ENCODE measurements at places on chromosomes 16 and 17.
A peak's percentile ranks its signal among the peaks of the same experiment; 100 is the strongest.

DNA sequence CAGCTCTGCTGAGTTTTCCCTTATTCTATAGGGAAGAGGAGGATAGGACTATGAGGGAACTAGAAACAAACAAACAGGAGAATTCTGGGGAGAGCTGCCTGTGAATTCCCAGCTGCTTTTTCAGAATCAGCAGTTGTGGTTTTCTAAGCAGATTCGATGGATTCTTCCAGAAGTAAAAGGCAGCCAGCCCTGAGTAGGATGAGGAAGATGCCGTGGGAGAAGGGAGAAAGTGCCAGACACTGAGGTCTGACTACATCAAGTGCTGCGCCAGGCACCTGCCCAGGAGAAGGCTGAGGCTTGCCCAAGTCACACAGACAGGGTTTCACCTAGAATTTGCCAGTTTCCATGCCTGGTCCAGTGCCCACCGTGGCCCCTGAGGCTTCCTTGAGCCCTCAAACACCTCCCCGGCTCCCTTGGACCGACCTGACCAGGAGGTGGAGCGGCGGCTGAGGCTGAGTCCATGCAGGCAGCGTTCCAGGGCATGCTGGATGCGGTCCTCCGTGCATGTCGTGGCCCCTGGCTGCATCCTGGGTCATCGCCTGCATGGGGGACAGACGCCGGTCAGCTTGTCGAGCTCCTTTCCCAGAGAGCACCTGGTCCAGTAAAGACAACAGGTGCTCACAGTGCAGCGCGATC lies 43.6 kb upstream of the PIK3R6 start:
- DNase-seq, result no peak

DNA sequence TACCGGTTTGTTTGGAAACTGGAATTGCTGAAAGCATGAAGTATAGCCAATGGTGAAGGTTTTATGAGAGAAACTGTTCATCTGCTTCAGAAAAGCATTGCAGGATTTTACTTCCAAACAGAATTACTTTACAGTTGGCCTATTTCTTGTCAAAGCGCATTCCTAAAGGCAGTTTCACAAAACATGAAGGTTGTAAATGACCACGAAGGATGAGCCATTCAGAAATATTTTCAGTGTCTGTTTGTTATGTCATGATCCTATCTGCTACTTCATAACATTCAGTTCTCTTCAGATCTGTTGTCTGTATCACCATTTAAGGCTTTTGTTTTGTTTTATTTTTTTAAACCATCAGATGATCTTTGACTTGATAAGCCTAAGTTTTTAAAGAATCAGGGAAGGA lies 45.7 kb downstream of the AATF start:
- DNase-seq, result no peak

DNA sequence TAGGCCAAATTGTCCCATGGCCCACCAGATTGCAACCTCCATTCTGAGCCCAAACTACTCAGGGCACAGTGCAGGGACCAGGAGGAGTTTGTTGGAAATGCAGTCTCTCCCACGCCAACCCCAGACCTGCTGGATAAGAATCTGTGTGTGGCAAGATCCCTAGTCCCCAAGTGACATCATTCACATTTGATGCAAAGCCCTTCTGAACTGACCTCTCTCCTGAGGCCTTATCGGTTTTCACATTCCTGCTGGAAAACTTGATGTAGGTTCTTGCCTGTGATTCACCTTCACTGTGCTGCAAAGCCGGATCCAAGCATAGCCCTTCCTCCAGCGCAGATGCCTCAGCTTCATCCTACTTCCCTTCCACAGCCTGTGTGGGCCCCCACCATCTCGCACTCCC lies 6.6 kb upstream of the SHCBP1 start:
- DNase-seq, result no peak

GRCh38 chr17:75876190-75876937 lies 2.0 kb downstream of the TRIM47 start:
- DNase-seq, result no peak

DNA sequence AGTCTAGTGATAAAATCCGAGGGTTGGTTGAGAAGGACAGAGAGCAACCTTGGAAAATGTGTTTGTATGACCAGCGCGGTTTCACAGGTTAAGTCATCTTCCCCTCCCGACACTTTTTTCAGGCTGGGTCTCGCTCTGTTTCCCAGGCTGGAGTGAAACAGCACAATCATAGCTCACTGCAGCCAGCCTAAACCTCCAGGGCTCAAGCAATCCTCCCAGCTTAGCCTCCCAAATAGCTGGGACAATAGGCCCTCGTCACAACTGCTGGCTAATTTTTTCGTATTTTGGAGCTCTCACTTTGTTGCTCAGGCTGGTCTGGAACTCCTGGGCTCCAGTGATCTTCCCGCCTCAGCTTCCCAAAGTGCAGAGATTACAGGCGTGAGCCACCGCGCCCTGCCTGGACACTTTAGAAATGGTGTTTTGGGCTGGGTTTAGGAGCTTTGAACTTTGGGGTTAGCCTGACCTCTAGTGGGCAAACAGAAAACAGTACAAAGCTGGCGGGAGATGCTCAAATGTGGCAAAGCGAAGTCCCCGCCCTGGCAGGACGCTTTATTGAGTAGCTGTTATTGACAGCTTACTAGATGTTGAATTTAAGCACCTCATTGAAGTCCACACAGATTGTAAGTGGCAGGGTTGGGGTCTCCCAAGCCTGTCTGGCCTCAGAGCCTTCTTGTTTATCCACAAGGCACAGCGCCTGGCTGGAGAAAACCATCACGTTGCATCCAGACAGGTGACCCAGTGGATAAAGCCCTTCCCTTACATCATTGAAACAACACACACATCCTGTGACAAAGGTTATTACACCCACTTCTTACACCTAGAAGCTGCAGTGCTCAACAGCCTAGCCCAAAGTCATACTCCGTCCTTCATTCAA lies 34.7 kb upstream of the RBBP6 start:
- no peak for DNase-seq

- DNase-seq, result no peak
Measured at GRCh38 chr17:45345246-45345553, 28.4 kb upstream of the MAP3K14 start.

GRCh38 chr16:6206080-6206479 lies 1108.5 kb upstream of the EEF2KMT start:
- DNase-seq, result no peak

GRCh38 chr17:63976702-63977101 lies 4.0 kb upstream of the SCN4A start:
- DNase-seq, result no peak

- no peak for DNase-seq
Measured at GRCh38 chr16:49488740-49489525, 115.3 kb downstream of the C16orf78 start.

GRCh38 chr16:13186813-13187212 lies 285.4 kb downstream of the SHISA9 start:
- no peak for DNase-seq

DNA sequence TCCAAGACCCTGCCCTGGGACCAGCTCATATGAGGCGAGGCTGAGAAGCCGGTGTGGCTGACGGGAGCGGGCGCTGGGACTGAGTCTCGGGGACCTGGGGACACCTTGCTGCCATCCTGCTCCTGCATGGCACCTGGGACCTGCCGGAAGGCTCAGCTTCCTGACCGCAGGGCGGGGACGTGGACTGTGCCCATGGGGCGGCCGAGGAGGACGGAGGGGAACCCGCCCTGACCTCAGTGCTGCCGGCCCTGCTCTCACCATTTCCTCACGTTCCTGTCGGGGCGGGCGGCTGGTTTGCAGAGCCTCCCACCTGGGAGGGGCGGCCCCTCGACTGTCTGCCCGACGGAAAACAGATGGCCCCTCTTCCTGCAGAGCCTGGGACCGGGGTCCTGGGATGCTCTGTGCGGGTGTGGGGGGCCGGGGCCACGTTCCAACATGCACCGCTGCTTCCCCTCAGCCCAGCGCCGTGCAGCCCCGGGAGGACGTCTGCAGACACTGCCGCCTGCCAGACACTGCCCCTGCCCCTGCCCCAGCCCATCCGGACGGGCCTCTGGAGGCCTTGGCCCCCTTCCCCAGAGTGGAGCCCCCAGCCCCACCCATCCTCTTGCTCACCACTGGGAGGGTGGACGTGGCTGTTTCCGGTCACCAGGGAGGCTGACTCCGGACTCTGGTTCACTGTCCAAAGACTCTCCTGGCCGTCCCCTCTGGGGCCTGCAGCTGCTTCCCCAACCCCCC lies 43.9 kb upstream of the SSTR5 start:
- no peak for DNase-seq

- DNase-seq, result peak; percentile 33
Measured at GRCh38 chr17:9402590-9403199, 172.9 kb downstream of the STX8 start.

DNA sequence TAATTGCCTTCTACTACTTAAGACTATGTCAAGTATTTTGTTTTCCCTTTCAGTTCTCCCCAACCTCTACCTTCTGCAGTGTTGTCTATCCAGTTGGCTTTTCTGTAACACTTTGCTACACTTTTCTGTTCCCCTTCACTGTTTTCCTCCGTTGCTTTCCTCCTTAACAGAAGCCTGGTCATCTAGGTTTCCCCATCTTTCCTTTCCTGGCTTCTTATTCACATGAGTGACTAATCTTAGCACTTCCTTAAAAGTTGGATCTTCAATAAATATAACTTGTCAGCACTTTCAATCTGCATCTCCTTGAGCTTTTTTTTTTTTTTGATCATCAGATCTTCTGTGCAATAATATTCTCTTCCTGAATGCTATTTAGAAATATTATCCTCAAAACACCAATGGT lies 2.8 kb upstream of the SLFN11 start:
- no peak for DNase-seq

- DNase-seq, result no peak
Measured at GRCh38 chr17:44408786-44409185, 19.3 kb upstream of the ITGA2B start.

GRCh38 chr17:72948115-72948514 lies 144.4 kb downstream of the SLC39A11 start:
- DNase-seq, result no peak

DNA sequence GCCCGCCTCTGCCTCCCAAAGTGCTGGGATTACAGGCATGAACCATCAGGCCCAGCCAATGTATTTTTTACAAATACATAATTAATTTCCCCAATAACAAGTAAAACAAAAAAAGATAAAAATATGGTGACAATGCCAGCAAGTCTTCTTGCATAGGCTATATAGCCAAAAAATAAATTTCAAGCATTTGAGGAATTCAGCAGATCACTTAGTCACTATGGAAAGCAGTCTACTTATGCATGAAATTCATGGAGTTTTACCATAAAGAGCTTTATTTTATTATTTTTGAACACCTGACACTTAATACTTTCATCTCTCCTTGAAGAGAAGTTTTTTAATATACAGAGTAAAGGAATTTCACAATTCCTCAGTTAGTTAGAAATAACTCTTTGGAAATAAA lies 56.4 kb downstream of the BRIP1 start:
- DNase-seq, result no peak

DNA sequence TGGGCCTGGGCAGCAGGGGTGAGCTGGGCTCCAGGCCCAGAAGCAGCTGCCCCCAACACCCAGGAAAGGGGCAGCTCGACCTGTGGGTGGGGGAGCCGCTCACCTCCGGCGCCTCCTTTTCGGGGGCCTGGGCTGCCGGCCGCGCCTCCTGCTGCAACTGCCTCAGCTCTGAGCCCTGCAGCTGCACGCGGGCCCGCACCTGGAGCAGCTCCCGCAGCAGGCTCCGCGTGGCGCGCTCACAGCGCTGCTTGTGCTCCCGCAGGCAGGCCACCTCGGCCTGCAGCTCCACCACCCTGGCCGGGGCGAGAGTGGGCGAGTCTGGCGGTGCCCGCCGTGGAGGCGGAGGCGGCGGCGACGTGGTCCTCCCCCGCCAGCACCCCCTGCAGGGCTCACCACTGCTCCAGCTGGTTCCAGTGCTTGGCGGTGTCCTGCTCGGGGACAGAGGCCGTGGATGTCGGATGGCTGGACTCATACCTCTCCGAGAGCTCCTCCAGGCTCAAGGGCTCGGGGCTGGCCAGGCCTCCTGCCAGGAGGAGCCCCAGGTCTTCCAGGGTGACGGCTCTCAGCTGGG lies 868 bp downstream of the CCDC154 start:
- no peak for DNase-seq

GRCh38 chr17:74785096-74785980 lies 9.2 kb upstream of the NAT9 start:
- DNase-seq, result no peak

GRCh38 chr16:15601212-15601879 lies 41.6 kb downstream of the MARF1 start:
- DNase-seq, result no peak

DNA sequence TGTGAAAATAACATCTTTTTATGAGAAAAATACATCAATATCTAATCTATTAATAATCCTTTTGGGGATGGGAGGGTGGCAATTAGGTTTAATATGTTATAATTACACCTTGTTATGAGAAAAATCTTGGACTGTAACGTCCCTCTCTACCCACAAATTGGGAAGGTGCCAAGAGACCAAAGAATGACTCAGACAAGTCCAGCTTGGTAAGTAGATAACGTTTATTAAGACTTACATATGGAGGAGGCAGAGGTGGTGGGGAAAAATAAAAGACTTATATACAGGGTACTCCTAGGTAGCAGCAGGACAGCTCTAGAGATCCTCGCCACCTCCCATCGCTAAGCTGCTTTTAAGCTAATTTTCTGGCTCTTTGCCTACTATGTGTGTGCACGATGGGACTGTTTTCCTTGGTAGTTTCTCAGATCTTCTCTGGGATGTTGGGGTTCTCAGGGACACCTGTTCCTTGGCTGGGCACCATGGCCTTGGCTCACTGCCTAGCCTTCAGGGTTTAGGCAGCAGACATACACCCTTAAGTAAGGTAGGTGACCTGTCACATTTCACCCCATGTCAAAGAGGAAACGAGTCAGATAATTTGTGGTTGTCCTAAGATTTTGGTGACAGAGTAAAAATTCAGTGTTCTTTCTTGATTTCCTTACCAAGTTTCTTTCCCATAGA lies 31.5 kb downstream of the RBL2 start:
- no peak for DNase-seq

DNA sequence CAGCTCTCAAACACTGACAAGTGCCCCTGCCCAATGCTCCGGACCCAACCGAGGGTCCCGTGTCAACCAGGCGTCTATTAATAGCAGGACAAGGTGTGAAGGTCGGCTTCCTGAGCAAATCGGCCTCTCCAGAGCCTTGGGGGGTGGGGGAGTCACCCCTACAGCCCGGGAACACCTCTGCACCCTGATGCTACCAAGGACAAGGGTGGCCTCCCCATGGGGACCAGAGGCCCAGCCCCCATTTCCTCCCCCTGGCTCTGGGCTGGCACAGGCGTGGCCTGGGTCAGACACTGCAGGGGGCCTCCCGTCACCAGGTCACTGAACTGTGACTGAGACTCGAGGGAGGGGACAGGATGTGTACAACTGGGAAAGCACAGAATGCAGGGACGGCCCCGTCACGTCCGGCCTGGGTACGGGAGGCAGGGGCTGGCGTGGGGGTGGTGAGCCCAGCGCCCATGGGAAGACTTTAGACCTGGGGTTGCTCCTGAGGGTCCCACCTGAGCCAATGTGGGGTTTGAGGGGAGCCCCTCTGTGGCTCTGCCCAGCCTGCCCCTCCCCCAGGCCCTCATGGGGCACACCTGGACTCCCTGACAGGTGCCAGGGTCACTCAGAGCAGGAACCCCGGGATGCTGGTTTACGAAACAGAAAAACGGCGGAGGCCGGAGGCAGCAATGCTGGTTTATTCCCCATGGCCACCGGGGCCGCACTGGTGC lies 579 bp upstream of the CYBA start:
- DNase-seq, result no peak

- no peak for DNase-seq
Measured at GRCh38 chr17:78892936-78893379, 10.0 kb downstream of the CEP295NL start.
